Activated T-cell treated with anti-CD3 and anti-CD28 coated beads, Interleukin-2, amount 50 U/mL, for 24 hours (primary cell): ENCODE measurements at places on chromosomes 13 and 19.

- no peak for DNase-seq
These were observed 46.7 kb upstream of the KL start for GRCh38 chr13:32969516-32969941.

DNA sequence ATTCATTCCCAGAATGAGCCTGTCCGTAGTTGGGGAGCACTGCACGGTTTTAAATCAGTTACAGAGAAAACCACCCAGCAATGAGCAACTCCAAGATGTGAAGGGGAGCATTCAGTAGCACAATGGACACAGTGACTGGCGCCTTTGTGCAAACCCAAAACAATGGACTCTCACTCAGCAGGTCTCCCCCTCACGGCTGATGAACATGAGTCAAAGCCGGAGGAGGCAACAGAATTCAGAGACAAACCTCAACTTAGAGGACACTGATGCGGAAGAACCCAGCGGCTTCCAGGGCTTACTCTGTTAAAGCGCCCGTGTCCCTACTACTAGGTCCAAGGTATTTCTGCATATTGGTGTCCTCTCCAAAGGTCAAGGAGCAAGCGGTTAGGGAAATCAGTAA is 17.7 kb downstream of the PLEKHF1 start:
- no peak for DNase-seq

DNA sequence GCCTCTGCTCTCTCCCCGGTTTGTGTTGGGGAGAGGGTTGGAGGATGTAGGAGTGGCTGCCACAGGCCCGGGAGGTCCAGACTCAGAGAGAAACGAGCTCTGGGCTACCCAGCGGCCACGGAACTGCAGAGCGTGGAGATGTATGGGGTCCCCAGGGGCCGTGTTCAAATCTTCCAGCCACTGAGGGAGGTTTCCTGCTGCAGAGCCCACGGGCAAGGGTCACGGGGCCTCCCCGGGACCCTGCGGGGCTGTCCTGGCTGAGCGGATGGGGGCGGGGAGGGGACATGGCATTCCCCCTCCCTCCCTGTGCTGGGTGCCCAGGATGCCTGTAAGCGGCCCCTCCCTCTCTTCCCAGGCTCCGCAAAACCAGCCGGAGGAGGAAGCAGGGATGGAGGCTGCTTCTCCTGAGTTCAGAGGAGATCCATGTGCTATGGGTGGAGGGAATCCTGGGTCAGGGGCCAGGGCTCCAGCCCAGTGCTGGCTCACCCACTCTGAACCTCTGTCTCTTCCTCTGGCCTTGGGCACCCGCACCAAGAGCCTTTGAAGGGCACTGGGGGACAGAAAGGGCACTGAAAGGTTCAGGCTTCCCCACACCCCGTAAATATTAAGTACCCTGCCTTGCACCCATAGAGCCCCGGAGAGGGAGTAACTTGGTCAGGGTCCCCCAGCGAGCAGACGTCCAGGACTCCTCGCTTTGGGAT is 22.6 kb downstream of the SMIM24 start:
- no peak for DNase-seq

- no peak for DNase-seq
These were observed 32.6 kb downstream of the RUBCNL start for GRCh38 chr13:46354156-46355087.

- no peak for DNase-seq
These were observed 74.0 kb downstream of the TBC1D4 start for GRCh38 chr13:75407998-75408397.

DNA sequence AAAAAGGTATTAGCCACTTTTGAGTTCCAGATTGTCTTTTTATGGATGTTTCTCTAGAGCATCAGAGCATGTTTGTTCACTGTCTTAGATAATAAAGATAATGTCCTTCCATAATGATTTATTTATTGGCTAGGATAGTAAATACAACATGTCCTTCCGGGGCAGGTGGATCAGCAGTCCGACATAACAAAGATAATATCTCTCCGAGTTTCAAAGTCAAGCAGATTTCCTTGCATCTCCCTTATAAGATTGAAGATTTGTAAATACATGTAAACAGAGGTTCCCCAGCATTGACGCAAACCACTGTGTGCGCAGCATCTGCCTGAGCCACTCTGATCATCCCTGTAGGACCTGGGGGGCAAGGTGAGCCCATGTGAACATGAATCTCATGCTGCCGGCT is 8.8 kb upstream of the KLK15 start:
- no peak for DNase-seq

DNA sequence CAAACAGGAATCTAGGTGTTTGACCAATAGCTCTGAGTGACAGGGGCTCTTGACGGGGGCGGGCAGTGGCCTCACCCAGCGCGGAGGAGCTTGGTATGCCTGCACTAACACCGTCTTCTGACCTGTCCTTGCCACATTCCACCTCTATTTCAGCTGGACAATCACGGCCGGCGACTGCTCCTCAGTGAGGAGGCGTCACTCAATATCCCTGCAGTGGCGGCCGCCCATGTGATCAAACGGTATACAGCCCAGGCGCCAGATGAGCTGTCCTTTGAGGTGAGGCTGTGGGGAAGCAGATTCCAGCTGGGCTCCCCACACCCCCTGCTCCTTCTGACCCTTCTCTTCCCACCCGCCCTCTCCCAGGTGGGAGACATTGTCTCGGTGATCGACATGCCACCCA is 4.7 kb downstream of the ARHGAP33 start:
- DNase-seq, result no peak

- DNase-seq, result no peak
These were observed 23.8 kb downstream of the ONECUT3 start for GRCh38 chr19:1777149-1777548.

- DNase-seq, result no peak
These were observed 24.8 kb upstream of the SLC46A3 start for GRCh38 chr13:28743499-28744083.

DNA sequence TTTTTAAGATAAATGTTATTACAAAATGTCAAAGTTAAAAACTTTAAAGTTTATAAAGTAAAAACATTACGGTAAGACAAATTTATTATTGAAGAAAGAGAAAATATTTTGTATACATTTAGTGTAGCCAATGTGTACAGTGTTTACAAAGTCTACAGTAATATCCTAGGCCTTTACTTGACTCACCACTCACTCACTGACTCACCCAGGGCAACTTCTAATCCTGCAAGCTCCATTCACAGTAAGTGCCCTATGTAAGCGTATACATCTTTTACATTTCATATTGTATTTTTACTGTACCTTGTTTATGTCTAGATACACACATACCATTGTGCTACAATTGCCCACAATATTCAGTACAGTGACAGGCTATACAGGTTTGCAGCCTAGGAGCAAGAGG is 448.2 kb downstream of the KCTD12 start:
- DNase-seq, result no peak

DNA sequence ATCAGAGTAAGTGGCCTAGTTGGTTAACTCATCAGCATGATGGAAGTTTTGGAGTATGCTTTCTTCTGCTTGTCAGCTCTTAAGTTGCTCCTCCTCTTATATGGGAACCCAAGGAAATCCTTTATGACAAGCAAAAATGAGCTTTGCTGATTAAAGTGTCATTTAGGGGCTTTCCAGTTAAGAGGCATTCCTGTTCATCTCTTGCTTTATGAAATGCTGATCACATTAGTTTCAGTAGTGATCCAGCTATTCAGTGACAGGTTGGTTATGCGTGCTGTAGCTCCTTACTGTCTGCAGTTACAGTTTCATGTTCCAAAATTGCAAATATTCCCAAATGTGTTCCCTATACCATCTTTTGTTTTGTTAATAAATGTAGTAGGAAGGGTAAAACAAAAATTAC is 146.6 kb downstream of the CDK8 start:
- DNase-seq, result no peak

DNA sequence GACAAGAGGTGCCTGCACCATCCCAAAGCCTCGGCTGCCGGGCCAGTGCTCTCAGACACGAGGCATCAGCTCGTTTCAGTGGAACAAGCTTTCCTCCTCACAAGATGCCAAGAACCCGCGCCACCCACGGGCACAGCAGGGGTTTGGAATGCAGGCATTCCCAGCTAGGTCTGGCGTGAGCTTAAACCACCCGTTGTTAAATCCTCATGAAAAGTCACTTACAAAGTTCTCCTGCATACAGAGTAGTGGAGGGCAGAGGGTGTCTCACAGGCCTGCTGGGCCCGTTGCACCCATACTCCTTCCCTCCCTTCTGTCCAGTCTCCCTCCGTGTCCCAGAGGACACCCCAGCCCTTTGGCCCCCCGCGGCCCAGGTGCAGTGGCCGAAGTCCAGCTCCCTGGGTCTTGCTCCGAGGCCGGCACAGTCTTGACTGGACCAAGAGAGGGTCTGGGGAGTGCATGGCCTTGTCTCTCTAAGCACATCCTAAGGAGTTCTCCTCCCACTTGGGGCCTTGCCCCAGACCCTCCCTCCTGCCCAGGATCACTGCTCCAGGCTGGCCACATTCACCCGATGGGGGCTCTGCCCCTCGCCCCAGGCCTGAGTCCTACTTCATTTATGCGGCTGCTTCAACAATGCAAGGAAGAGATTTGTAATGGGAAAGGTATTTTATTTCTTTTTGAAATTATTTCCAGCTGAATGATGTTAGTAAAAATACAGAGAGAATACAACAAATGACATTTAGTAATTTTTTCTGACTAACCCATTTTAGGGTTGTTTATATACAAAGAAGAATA is 35.2 kb upstream of the GRTP1 start:
- no peak for DNase-seq

GRCh38 chr13:30253830-30254229 is 53.5 kb downstream of the KATNAL1 start:
- DNase-seq, result no peak

DNA sequence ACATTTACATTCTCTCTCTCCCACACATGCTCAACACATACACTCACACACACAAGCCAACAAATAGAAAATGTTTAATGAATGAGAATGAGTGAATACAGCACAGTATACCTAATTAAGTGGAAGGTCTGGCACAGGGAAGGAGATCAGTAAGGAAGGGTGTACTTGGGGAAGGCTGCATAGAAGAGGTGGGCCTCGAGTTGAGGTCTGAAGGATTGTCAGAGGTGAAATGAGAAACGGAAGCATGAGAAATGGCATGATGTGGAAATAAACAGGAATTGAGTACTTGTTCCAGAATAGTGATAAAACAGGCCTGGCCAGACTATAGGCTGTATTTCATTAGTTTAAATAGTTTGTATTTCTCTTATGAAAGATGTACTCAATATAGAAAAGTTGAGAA is 136.2 kb downstream of the FLT1 start:
- DNase-seq, result no peak

- no peak for DNase-seq
These were observed 1.1 kb downstream of the SULT2A1 start for GRCh38 chr19:47885067-47885463.

GRCh38 chr13:33053397-33054066 is 37.3 kb downstream of the KL start:
- no peak for DNase-seq

DNA sequence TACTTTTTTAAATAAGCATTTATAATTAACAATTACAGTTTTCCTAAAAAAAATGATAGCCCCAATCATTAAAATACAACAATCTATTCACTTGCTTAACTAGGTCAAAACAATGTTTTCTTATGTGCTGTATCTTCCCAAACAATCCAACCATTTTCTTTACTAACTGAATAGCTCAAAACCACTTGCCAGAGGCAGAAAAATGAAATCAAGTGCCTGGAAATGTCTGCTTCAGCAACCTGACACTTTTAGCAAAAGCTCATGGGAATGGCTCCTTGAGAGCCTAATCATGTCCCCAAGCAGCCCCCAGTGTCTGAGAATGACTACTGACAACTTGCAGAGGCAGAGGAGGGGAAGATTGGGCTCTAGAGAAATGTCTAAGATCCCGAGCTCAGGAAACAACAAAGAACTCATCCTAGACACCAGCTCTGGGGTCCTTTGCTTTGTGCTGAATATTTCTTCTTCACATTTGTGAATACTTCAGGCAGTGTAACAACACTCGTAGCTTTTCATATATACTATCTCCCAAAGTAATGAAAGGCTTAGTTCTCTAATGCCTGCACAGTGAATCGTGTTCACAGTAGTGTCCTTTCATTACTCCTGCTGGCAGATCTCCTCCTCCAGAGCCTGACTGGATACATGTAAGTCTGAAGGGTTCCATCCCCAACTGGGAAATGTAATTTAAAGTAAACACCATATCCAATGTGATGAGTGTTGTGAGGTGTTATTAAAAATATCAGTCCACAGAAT is 280.0 kb downstream of the LHFPL6 start:
- DNase-seq, result no peak

GRCh38 chr13:64928696-64929499 is 2301.2 kb downstream of the PCDH9 start:
- DNase-seq, result no peak

DNA sequence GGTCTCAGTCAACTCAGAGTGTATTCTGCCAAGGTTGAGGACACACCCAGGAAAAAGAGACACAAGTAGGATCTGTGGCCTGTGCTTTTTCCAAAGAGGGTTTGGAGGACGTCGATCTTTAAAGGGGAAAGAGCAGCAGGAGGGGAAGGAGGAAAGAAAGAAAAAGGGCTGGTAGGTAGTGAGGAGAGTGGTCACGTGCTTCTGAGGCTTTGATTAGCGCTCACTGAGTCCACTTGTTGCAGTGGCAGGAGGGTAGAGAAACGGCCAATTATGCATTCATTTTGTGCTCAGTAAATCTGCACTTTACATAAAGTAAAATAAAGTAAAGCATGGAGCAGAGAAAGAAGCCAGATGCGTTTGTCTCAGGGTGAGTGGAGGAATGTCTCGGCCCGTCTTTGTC is 126.0 kb upstream of the VSTM2B start:
- no peak for DNase-seq

DNA sequence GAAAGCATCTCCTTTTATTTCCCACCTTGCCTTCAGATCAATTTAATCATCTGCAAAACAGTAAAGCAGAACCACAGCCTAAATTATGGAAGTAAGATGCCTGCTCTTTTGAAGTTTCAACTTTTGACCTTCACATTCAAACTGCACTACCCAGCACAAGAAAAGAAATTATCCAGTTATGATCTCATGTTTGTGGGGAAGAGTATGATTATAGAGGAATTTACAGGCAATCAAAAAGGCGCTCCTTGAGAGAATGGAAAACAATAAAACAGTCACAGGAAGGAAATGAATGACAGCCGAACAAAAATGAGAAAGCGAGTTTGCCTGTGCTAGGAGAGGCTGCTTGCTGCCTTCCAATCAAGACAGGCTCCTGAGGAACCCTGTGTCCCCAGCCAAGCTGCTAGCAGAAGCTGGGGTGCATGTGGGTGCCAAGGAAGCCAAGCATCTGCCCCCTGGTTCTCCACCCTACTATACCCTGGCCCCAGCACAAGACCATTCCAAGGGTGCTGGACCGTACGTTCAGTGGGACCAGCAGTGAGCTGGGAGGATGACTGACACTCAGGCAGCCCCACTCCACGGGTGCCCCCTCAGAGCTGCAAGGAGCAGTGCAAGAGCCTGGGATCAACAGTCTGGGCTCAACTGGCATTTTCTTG is 47.8 kb downstream of the PEPD start:
- peak; percentile 8 for DNase-seq

GRCh38 chr19:676007-676338 is 219 bp upstream of the FSTL3 start:
- DNase-seq, result no peak

- DNase-seq, result no peak
These were observed 50.0 kb downstream of the FRY start for GRCh38 chr13:32081591-32081990.

DNA sequence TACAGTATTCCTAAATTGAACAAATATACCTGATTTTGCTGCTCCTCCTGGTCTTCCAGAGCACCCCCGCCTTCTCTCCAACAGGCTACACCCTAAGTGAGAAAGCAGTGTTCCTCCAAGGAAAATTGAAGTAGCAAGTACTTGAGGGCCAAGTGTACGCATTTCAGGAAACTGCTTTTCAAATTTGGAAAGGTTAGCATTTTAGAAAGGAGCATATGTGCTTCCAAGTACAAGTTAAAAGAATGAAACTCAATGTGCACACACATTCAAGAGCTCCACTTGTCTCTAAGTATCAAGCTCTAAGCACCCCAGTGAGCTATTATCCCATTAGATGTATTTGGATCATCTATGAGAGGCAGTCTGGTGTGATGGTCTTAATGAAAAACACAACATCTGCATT is 25.8 kb downstream of the LHFPL6 start:
- no peak for DNase-seq
